Amniotic stem cell (primary cell): ENCODE measurements at places on chromosomes 6 and 20.

DNA sequence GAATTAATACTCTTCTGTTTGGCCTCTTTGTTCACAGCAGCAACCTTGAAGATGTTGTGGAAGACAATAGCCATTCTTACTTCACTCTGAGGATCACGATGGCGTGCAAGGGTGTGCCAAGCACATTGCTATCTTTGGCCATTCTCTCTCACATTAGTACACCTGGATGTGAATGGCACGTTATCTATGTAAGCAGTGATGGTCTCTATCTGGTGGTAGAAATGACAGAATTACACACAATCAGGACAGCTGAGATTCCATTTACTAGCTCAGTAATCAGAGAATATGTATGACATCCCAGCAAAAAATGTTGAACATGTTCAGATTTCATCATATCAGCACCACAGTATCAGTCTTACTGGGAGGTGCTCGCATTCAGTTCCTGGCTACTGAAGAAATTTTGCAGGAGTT is 116.2 kb downstream of the LCA5 start:
- DNase-seq: peak; percentile 1

- no peak for DNase-seq
Observed at GRCh38 chr20:33099843-33100538, 20.5 kb downstream of the BPIFB4 start.

GRCh38 chr20:51553897-51554486 is 11.5 kb upstream of the NFATC2 start:
- DNase-seq: no peak

DNA sequence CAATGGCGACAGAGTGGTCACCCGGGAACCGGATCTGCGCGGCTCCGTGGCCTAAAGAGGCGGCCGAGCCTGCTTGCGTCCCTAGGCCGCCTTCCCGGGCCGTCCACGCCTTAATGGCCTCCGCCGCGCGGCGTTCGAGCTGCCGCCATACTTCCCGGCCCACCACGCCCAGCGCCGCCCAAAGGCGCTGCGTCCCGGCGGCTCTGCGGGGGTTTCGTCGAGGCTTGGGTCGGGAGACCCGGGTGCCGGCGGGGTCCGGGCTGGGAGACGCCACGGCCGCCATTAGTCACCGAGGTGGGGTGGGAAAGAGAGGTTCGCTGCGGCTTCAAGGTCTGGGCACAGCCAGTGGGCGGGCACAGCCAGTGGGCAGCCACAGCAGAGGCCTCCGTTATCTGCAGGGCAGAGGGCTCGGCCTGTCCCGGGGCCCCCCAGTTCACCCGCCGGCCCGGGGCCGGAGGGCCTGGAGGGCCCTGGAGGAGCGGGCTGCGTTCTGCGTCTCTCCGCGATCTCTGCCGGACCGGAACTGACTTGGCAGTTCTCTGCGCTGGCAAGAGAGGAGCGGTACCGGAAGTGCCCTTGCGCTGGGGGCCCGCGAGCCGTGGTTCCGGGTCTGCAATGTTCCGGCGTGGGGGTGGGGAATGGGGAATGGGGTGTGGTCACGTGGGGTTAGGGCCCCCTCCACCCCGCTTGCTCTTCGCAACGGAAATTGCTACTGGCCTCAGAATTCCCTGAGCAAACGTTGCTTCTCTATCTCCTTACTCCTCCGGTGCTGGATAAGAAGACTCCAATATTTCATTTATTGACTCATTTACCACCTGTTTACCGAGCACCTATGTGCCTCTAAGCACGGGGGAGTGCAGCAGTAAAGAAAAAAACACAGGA is 82.3 kb downstream of the CNBD2 start:
- peak; percentile 52 for DNase-seq

DNA sequence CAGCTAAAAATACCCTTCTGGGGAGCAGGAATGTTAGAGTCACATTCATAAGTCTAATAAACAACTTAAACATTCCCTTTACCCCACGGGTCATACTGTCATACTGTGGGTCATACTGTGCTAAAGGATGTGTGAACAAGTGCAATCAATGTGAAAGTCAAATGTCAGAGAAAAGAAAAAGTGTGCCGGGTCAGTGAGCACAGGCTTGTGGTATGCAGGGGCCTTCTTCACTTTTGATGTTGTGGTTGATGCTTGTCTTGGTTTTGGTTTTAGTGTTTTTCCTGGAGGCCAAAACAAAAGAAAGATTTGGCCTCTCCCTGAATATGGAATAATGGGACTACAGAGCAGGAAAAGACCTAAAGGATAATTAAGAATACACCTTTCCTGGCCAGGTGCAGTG is 267.9 kb upstream of the PLN start:
- DNase-seq: no peak

DNA sequence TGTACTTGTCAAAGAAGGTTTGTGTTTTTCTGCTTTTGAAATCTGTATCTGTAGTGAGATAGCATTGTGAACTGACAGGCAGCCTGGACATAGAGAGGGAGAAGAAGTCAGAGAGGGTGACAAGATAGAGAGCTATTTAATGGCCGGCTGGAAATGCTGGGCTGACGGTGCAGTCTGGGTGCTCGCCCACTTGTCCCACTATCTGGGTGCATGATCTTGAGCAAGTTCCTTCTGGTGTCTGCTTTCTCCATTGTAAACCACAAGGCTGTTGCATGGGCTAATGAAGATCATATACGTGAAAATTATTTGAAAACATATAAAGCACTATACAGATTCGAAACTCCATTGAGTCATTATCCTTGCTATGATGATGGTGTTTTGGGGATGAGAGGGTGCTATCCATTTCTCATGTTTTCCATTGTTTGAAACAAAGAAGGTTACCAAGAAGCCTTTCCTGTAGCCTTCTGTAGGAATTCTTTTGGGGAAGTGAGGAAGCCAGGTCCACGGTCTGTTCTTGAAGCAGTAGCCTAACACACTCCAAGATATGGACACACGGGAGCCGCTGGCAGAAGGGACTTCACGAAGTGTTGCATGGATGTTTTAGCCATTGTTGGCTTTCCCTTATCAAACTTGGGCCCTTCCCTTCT is 18.4 kb downstream of the CD83 start:
- DNase-seq: no peak

DNA sequence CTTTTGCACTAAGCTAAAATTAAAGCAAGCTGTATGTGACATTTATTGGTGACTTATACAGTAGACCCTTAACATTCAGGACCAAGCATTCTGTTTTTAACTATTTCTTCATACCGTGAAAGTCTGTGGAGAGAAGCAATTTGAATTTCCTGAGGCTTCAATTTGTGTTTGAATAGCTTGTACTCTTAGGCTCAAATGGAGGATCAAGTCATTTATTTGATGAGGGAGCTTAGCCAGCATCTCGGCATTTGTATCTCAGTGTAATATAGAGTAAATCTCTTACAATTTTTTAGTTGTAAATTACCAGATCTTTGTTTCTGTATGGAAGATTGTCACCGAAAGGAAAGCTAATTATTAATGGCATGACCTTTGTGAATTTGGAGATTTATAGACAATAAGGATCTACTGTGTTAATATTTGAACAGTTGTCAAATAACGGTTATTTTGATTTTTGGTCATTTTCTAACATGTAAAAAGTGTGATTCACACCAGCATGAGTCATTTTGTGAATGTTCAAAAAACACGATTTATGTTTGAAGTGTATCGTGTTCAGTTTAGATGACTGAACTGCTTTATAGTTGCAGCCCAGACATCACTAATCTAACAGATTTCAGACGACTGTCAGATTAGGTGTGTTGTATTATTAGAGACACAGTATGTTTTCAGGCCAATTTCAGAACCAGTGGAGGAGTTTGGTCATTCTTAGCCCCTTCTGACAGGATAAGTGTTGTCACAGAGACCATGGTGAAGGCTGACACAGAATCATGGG is 332.9 kb downstream of the CDKAL1 start:
- DNase-seq: no peak

GRCh38 chr6:108707328-108707976 is 140.8 kb upstream of the ARMC2 start:
- DNase-seq: no peak

DNA sequence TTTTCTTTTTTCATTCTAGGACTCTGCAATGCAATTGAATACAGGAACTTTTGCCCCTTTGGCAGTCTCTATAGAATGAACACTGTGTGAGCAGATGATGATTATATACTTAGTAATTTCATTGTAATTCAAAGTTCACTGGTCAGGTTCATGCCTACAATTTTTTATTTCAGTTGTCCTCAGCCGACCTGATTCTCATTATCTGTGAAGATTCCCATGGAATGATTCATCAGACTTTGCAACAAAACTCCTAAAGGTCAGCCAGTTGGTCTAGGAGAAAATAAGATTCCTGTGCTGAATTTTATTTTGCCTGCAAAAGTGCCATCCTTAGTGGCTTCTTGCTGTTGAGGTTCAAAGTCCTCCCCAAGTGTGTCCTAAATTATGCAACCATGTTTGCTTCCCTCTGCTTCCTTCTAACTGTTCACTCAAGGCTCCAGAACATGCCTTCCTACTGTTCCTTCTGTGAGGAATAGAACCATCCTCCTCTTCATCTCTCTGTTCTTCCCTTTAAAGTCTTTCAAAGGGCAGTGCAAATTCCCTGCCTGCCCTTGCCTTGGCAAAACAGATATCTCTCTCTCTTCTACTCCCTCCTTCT is 194.2 kb upstream of the CNR1 start:
- DNase-seq: no peak

DNA sequence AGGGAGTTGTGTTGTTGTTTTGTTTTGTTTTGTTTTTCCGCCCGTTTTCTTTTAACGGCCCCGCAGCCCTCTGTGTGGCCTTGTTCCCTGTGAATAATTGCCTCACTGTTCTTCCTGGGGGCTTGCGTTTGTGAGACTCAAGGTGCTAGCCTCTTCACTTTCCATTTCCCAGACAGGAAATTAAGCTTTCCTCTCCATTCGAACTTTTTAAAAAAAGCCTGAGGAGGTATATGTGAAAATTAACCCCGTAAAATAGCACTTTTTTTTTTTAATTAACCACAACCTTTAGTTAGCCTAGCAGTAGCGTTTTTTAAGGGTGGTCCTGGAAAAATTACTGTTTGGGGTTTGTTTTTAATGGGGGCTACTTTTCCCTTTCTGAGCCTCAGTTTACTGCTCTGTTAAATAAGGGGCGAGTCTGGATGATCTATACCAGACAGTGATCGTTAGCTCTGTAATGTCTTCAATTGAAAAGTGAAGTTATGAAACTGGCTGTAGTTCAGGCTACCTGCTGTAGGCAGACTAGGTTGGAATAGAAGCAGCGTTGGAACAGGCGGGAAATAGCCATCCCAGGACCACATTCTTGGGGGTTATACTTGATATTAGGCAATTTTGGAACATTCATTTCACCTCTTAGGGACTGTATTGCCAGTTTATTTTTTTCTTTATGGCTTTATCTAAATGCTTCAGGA is 1.7 kb downstream of the STX16 start:
- no peak for DNase-seq

DNA sequence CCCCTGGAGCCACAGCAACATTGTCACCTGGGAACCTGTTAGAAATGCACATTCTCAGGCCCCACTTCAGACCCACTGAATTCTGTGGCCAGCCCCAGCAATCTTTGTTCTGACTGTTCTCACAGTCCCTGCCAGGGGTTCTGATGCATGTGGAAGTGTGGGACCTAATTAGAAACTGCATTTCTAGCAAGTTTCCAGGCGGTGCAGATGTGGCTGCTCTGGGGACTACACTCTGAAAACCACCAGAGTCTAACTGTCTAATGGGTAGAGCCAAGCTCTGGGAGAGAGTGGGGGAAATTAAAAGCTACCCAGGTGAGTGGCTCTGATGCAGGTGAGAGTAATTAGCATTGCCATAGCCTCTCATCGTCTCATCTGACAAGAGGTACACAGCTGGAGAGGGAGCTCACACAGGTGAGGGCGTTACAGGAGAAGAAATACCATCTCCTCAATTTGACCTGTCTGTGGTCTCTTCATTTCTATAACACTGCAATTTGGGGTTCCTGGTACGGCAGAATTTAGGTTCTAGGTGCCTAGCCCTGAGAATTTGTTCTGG is 66.0 kb downstream of the SNX5 start:
- no peak for DNase-seq

- DNase-seq: no peak
Observed at GRCh38 chr20:32482442-32483261, 102.5 kb downstream of the NOL4L start.

DNA sequence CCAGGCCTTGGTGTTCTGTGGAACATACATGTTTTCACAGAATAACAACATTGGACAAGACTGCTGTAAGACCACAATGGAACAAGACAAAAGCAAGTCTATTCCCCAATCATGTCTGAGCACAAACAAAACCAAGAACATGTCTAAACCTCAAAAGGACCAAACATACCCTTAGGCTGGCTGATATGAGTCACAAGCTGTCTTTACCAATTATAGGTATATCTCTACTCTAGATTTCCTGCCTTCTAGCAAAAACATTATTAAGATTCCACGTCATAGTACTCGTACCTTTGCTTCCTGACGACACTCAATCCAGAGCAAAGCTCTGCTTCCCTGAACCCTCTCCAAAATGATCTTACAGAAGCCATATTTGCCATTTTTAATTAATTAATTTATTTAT is 15.4 kb upstream of the L3MBTL1 start:
- no peak for DNase-seq
